Calu3 (cell line): ENCODE measurements at places on chromosomes 3 and 15.

DNA sequence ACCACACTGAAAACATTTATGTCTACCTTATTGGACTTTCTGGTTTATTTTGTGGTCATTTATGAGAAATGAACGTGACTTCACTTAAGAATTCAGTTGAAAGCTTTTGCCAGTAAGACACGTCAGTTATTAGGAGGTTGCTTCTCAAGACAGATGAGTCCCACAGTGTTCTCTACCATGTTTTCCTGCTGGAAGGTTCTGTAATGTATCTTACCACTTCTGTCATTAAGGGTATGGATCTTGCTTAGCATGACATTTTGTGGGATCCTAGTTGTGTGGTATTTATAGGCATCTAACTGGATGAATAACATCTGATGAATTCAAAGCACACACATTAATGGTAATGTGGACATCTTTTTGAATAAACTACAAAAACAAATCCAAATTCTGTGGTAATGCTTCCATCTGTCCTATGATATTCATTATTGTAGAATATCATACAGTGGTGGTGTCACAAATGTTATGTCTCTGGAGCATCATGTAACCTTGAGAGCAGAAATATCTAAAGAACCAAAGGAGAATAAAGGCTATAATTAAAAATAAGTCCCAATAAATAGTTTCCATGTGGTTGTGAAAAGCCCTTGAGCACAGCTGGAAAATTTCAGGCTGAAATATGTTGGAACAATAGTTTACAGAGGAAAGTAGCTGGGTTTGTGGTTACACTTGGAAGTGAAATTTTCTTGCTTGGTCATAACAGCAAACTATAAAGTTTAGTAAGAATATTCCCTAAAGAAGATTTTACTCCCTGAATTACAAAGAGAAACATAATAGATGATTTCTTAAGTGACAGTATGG, 61.5 kb downstream of the C3orf38 start:
- DNase-seq = no peak

- DNase-seq = no peak
Observed at GRCh38 chr3:13417166-13417947, 2.8 kb downstream of the NUP210 start.

- no peak for DNase-seq
Observed at GRCh38 chr15:90710436-90711027, 6.6 kb upstream of the BLM start.

DNA sequence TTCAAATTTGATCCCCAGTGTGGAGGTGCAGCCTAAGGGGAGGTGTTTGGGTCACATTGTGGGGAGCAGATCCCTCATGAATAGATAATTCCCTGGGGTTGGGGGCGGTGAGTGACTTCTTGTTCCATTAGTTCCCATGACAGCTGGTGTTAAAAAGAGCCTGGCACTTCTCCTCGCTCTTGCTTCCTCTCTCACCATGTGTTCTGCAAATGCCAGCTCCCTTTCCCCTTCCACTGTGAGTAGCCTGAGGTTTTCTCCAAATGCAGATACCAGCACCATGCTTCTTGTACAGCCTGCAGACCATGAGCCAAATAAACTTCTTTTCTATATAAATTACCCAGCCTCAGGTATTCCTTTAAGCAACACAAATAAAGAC, 23.1 kb downstream of the RIOX2 start:
- DNase-seq = no peak

DNA sequence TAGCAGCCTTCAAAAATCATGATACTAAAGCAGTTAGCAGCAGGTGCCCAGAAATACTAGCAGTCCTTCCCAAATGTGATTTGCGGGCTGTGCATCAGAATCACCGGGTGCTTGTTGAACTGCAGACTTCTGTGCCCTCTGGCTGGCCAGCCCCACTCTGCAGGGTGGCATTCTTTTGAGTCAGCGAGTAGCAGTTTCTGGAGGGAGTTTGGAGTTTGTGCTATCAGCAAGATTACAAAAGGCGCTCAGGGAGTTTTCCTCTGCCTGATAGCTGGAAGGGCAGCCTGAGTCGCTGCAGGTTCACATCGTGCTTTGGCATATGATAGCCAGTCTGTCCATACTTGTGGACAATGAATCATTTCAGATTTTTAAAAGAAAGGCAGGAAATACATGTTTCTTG, 57.6 kb downstream of the CLDN11 start:
- DNase-seq = no peak

DNA sequence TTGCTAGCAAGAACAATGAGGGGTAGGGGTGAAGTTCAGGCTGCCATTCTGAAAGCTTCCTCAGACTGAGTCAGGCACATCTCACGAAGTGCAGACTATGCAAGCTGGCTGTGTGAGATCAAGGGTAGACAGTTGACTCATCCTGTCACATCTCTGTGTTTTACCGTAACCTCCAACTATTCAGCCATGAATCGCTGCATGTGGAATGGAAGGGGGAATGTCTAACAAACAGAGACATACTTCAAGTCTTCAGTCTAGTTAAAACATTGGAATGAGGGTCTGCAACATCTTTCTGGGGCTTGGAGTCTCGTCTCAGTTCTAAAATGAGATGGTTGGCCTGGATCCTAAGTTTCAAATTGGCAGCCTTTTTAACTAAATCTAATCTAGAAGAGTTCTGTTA, 25.9 kb downstream of the AGTR1 start:
- DNase-seq = no peak

DNA sequence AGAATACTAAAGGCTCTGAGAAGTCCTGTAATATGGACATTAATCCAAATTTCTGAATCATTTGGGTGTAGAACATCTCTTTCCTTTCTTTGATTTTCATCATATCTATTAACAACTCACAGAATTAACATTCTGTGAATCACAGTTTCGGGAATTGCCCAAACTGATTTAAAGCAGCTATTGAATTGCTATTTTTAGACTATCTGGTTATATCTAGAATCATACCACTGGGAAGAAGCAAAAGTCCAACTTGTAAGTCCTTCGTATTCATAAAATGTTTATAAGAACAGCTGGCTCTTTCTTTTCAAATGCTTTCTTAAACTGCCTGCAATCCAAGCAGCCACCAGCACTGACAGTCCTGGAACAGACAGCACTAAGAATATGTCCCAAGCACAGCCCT, 733.0 kb downstream of the NTRK3 start:
- no peak for DNase-seq

- DNase-seq = peak; percentile 40
Observed at GRCh38 chr15:85615930-85616329, 178.8 kb downstream of the KLHL25 start.

DNA sequence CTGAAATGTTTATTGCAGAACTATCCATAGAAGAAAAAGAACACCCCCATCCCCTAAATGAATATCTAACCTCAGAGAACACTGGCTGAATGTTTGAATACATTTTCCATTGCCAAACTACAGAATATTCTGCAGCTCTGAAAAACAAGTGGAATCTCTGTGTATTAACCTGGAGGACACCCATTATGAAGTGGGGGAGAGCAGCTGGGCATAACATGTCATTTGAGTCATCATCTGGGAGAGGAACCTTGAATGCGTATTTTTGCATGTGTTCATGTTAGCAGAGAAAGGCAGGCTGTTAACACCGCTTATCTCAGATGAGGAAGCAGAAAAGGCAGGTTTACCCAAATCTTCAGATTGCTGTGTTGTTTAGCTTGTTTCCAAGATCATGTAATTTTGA, 31.5 kb downstream of the ESYT3 start:
- DNase-seq = no peak

GRCh38 chr3:151491525-151491924, 30.7 kb upstream of the IGSF10 start:
- DNase-seq = no peak

- no peak for DNase-seq
Observed at GRCh38 chr3:152291649-152292066, 22.9 kb downstream of the MBNL1 start.

DNA sequence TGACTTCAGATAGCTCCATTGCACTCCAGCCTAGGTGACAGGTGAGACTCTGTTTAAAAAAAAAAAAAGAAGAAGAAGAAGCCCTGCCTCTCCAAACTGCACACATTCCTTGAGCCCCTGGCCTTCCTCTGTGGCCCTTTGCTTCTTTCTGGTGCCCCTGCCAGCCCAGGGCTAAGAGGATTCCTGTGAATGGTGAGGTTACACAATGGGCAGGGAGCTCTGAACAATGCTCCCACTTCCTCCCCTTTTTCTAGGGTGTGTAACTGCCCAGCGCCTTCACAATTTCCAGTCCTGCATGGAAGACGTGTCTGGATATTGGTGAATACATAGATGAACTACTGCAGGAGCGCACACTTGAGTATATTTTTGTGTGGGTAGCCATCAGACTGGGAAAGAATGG, 3.6 kb upstream of the AMOTL2 start:
- DNase-seq = no peak

DNA sequence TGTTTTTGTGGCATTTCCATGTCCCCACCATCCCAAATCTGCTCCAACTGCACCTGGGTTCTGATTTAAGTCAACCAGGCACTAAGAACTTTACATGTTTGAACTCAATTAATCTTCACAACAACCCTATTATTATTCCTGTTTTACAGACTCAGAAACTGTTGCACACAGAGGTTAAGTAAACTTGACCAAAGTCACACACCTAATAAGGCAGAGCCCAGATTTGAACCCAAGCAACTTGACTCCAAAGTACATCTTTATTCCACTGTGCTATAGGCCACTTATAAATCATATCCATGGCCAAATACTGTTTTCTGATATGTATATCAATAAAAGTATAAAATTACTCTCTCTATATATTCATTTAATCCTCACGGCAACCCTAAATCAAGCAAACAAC, 16.4 kb downstream of the TM4SF18 start:
- no peak for DNase-seq

DNA sequence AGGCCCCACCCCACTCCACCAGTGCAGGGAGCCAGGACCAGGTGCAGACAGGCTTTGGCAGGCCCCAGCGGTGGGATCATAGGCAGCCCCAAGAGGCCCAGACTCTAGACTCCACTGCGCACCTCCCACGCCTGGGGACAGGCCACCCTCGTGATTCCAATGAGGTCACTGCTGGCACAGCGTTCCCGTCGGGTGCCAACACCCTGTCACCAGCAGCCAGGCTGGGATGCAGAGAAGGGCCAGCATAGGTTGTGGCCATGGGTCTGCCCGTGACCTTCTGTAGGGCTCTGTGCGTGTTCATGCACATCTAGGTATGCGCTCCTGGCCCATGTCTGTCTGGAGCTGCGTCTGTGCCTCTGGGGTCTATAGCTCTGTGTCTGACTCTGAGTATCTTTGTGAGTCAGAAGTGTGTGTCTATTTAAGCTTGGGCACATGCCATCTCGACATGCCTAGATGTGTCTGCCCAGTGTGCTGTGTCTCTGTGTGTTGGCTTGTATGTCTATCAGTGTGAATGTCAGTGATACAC, 13.0 kb downstream of the VIPR1 start:
- DNase-seq = no peak

GRCh38 chr15:39413558-39413957, 167.3 kb upstream of the THBS1 start:
- no peak for DNase-seq

- no peak for DNase-seq
Observed at GRCh38 chr15:54540721-54541120, 562.5 kb downstream of the UNC13C start.

GRCh38 chr15:67915461-67916374, 75.9 kb upstream of the RNU6-1 start:
- DNase-seq = no peak

DNA sequence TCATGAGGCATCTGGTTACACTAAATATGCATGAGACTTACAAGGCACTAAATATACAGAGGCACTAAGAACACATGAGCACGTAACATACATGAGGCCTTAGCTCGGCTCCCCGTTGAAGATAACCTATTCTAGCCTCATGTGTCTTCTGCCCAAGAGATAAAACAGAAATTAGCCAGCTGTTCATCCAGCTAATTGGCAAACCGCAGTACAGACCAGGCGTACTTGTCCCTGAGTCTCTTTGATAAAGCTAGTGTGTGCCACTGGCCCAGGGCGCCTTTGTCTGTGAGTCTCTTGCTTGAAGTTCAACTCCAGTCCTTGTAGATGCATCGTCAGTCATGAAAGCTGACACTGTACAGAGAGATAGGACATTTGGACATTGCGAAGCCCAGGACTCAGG, 121.9 kb upstream of the SPATA12 start:
- DNase-seq = no peak

DNA sequence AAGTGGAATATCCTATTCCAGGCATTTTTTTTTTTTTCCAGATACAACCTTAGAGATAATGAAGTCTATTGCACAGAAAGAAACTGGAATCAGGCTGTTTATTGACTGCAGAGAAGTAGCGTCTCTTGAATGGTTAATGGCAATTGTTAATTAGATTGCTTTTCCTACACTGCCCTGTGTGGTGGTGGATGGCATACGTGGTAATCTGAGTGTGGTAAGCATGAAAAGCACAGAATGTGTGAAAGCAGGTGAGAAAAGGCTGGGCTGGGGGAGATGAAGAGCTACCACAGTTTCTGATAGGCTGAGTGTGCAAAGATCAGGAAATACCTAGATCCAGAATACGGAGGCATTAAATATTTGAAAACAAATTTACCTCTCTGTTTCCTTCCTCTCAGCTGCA, 486.3 kb upstream of the TBL1XR1 start:
- DNase-seq = no peak

DNA sequence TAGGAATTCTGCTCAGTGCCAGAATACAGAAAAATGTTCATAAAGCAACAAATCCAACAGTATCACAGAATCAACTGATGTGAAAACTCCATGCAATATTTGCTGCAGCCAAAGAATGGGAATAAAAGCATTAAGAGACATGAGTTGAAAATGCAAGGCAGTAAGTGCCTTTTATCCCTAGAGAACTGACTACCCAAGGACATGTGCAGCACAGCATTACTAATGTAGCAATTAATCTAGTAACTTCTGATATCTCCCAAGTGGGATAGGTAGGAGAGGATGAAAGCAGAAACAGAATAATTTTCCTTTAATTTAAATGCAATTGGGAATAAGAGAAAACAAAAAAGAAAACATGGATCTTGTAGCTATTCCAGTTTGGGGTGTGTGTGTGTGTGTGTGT, 497.5 kb upstream of the CBLB start:
- no peak for DNase-seq
